Suprapubic skin (tissue), 4 donors: ENCODE measurements at places on chromosomes 3 and 15. TPM values are rescaled to one million over a fixed set of nuclear protein-coding genes. Genes with fewer than 3 reads are reported as not detected.

- no peaks in the 10 kb centered on the region for H3K27me3 ChIP-seq
- no peak overlapping the region for H3K4me3 ChIP-seq
- no peak overlapping the region for H3K27ac ChIP-seq
- no peaks in the 10 kb centered on the region for H3K36me3 ChIP-seq
These were observed 102.2 kb downstream of the DAPK2 start for GRCh38 chr15:63943829-63944680.

- no peaks in the 10 kb centered on the region for H3K36me3 ChIP-seq
- no peaks in the 10 kb centered on the region for H3K4me1 ChIP-seq
- DNase-seq: no peak
- no peak overlapping the region for H3K4me3 ChIP-seq
- H3K27ac ChIP-seq: no peak overlapping the region
These were observed 196.7 kb downstream of the PLCH1 start for GRCh38 chr3:155548195-155548594.

DNA sequence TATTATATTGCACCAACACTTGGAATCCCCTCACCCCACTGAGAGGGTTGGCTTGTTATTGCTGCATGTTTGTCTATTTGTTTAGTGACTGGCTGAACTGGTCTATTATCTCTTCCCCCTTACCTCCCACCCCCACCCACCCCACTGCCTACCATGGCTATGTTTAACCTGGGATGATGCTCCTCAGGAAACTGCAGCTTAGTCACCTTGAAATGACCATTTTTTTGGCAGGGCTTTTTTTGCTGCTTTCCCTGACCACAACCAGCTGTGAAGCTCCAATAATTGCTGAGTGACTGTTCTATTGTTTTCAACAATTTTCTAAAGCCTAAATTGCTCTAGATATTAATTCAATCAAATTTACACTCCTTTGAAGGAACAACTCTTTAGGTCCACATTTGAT, 137.9 kb upstream of the CADM2 start:
- no peaks in the 10 kb centered on the region for H3K36me3 ChIP-seq
- no peak overlapping the region for H3K4me3 ChIP-seq
- H3K27ac ChIP-seq: no peak overlapping the region
- H3K27me3 ChIP-seq: no peaks in the 10 kb centered on the region
- no peaks in the 10 kb centered on the region for H3K4me1 ChIP-seq

- no peak for DNase-seq
- no peaks in the 10 kb centered on the region for H3K27me3 ChIP-seq
- peaks cover 13% of the 10 kb centered on the region for H3K4me1 ChIP-seq
- H3K27ac ChIP-seq: no peak overlapping the region
- H3K36me3 ChIP-seq: no peaks in the 10 kb centered on the region
These were observed 51.9 kb upstream of the RPL32 start for GRCh38 chr3:12893247-12893646.

GRCh38 chr3:187629711-187630110, 40.5 kb downstream of the SST start:
- no peak for DNase-seq
- H3K36me3 ChIP-seq: no peaks in the 10 kb centered on the region
- no peaks in the 10 kb centered on the region for H3K27me3 ChIP-seq
- no peak overlapping the region for H3K4me3 ChIP-seq
- H3K27ac ChIP-seq: no peak overlapping the region
- no peaks in the 10 kb centered on the region for H3K4me1 ChIP-seq

DNA sequence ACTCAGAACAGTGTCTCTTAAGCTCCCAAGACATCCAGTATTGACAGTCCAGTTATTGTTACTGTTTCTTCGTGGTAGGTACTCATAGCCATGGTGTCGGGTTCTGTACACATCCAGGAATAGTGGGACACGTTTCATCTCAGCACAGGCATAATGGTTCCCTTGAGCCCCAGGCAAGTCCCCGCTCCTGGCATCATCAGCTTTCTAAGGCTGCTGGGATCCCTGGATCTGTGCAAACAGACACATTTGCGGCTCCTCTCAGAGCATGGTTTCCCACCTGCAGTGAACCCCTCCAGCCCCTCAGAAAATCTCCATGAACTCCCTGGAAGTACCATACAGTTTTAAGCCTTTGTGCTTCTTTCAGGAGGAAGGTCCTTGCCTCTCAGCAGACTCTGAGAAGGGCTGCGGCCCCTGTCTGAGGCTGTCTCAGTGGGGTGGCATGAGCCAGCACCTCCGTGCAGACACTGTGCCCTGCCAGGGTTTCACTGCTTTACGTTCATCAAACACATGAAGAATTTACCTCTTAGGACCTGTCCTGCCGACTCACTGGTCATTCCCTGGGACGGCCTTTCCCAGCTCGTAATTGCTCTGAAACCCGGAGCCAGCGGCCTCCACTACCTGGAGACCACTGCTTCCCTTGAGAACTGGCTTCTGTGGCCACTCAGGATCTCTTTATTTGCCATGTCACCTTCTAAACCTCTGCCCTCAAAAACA, 124.9 kb downstream of the LRRK1 start:
- H3K27me3 ChIP-seq: no peaks in the 10 kb centered on the region
- no peak overlapping the region for H3K27ac ChIP-seq
- no peaks in the 10 kb centered on the region for H3K4me1 ChIP-seq
- H3K4me3 ChIP-seq: no peak overlapping the region

DNA sequence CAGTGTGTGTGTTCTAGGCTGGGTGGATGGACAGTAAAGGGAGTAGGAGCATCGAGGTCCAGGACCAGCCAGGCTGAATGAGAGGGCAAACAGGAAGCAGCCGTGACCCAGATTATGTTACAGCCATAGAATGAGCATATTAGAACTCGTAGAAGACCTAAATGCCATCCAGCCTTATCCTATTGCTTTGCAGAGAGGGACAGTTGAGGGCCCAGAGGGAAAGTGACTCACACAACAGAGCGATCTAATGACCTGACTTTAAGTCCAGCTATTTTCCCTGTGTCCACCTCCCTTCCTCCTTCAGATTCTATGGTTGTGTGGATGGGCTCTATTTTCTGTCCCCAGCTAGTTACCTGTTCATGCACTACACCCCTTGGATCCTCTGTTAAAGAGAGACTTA, 634.1 kb upstream of the TBL1XR1 start:
- no peak overlapping the region for H3K4me3 ChIP-seq
- H3K4me1 ChIP-seq: peaks cover 22% of the 10 kb centered on the region
- H3K36me3 ChIP-seq: no peaks in the 10 kb centered on the region
- no peak overlapping the region for H3K27ac ChIP-seq

DNA sequence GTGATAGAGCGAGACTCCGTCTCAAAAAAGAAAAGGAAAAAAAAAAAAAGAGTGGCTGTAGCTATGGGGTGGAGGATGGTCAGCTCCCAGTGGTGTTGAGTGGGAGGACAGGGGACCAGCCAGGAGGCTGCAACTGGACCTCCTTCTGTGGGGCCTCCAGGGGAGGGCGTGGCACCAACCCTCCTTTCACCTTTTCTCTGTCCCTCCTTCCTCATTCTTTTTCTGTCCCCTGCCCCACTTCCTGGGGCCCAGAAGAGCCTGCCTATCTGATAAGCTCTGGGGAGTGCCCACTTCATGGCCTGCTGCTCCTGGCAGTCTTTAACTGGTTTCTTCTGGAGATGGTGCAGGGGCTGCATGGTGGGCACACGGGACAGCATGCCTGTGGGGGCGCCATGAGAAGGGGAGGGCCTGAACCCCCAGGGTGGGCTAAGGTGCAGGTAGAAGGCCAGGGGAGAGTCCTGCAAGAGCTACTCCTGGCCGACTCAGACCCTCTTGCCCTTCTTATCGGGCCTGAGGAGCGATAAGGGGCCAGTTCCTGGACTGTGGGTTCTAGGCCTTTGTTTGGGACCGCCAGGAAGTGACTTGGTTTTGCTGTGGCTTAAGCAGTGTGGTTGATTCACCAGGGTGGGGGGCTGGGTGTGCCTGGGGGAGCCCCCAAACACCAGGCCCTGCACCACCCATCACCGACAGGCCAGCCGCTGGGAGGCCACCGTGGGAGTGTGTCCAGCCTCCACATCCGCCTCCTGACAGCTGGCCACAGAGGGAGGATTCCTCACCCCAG, 49.4 kb upstream of the FLNB start:
- peak overlapping the region; percentile 41 for H3K27ac ChIP-seq
- H3K4me1 ChIP-seq: peaks cover 31% of the 10 kb centered on the region
- H3K4me3 ChIP-seq: no peak overlapping the region

- H3K4me1 ChIP-seq: peaks cover 28% of the 10 kb centered on the region
- peak overlapping the region; percentile 84 for H3K27ac ChIP-seq
- H3K4me3 ChIP-seq: peak overlapping the region; percentile 74
- peaks cover 42% of the 10 kb centered on the region for H3K27me3 ChIP-seq
- DNase-seq: no peak
These were observed 5.7 kb downstream of the PTH1R start for GRCh38 chr3:46883054-46883829.

GRCh38 chr3:14507757-14508504, 32.2 kb downstream of the GRIP2 start:
- no peak overlapping the region for H3K4me3 ChIP-seq
- H3K36me3 ChIP-seq: no peaks in the 10 kb centered on the region
- no peaks in the 10 kb centered on the region for H3K27me3 ChIP-seq
- H3K27ac ChIP-seq: no peak overlapping the region
- peaks cover 3% of the 10 kb centered on the region for H3K4me1 ChIP-seq

GRCh38 chr3:48077815-48078214, 61.6 kb upstream of the MAP4 start:
- H3K4me1 ChIP-seq: peaks cover 8% of the 10 kb centered on the region
- no peak overlapping the region for H3K4me3 ChIP-seq
- no peaks in the 10 kb centered on the region for H3K27me3 ChIP-seq
- H3K27ac ChIP-seq: no peak overlapping the region

DNA sequence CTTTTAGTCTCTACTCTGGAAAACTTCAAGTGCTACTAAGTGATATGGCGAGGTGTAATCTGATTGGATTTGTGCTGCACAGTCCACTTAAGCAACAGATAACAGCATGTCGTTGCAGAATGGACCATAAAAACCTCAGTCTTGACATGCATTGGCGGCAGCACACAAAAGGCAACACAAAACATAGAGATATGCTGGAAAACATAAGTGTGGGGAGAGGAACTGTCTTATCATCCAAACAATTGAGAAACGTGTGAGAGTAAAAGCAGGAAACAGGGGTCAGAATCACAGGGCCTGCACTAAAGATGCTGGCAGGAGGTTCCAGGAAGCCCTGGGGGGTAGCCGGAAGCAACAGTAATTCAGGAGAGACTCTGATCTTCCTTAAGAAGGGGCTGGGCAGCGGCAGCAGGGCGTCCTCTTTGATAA, 82.1 kb downstream of the CGNL1 start:
- H3K27ac ChIP-seq: no peak overlapping the region
- peaks cover 4% of the 10 kb centered on the region for H3K36me3 ChIP-seq
- H3K4me1 ChIP-seq: peaks cover 13% of the 10 kb centered on the region
- DNase-seq: no peak

DNA sequence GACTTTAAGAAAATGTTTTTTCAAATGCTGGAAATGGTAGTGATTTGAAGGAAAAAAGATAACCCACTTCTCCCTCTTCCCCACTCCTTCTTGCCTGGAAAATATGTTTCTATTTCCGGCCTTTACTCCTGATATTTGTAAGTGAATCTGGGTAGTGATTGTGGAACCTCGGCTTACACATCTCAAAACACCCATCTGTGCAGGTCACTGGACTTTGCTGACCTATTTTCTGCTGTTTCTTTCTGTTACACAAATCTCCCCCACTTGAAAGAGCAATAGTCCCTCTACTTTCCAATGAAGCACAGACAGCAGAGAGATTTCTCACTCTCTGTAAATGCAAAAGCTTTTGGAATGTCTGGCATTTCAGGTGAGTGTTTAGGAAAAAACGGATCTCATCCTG, 76.9 kb upstream of the ICE2 start:
- H3K36me3 ChIP-seq: no peaks in the 10 kb centered on the region
- peaks cover 29% of the 10 kb centered on the region for H3K4me1 ChIP-seq
- no peak for DNase-seq
- no peak overlapping the region for H3K27ac ChIP-seq
- no peaks in the 10 kb centered on the region for H3K27me3 ChIP-seq
- H3K4me3 ChIP-seq: no peak overlapping the region

- no peaks in the 10 kb centered on the region for H3K4me1 ChIP-seq
- H3K4me3 ChIP-seq: no peak overlapping the region
- H3K36me3 ChIP-seq: peaks cover 55% of the 10 kb centered on the region
- no peaks in the 10 kb centered on the region for H3K27me3 ChIP-seq
- no peak for DNase-seq
- H3K27ac ChIP-seq: no peak overlapping the region
These were observed 33.9 kb downstream of the DET1 start for GRCh38 chr15:88512601-88513000.

DNA sequence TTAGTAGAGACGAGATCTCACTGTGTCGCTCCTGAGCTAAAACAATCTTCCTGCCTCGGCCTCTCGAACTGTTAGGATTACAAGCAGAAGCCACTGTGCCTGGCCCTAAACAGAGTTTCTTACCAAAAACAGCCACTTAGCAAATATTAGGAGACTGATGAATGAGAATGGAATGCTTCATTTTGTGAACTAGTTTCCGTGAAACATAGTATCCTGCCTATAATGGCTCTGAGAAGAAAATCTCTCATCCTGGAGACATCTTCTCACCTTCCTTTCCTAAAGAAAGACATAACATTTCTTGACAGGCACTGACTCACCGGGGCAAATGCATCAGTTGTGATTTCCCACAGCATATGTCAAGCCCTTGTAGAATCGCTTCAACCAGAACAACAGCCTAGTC, 44.9 kb downstream of the GJD2 start:
- no peak overlapping the region for H3K4me3 ChIP-seq
- no peaks in the 10 kb centered on the region for H3K36me3 ChIP-seq
- peaks cover 3% of the 10 kb centered on the region for H3K27me3 ChIP-seq

- no peak overlapping the region for H3K27ac ChIP-seq
- DNase-seq: no peak
- H3K4me1 ChIP-seq: no peaks in the 10 kb centered on the region
- no peaks in the 10 kb centered on the region for H3K27me3 ChIP-seq
- H3K4me3 ChIP-seq: no peak overlapping the region
These were observed 30.1 kb upstream of the XIRP1 start for GRCh38 chr3:39222462-39222861.

DNA sequence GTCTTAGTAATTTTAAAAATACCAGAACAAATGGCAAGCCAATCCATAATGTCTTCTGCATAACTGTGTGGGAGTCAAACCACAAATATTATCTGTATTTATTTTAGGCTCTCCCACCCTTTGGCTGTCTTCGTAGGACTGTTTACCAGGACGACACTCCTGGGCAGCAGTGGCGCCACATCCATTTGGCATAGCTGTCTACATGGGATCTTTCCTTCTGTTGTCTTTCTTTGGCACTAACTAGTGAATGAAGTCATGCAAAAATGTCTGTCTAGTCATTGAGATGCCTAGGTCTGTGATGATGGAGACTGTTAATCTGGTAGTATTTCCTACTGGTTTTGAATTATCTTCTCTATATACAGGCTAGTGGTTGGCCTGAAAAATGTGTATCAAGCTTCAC, 54.0 kb upstream of the CHMP2B start:
- H3K4me1 ChIP-seq: no peaks in the 10 kb centered on the region
- H3K36me3 ChIP-seq: no peaks in the 10 kb centered on the region
- no peaks in the 10 kb centered on the region for H3K27me3 ChIP-seq
- H3K4me3 ChIP-seq: no peak overlapping the region
- DNase-seq: no peak

- peaks cover 40% of the 10 kb centered on the region for H3K27me3 ChIP-seq
- peak overlapping the region; percentile 73 for H3K27ac ChIP-seq
- H3K4me1 ChIP-seq: peaks cover 15% of the 10 kb centered on the region
- no peak for DNase-seq
These were observed 693 bp downstream of the RASGRP1 start for GRCh38 chr15:38563723-38564519.

GRCh38 chr3:17340693-17341092, 401.7 kb downstream of the TBC1D5 start:
- DNase-seq: no peak
- H3K36me3 ChIP-seq: no peaks in the 10 kb centered on the region
- no peak overlapping the region for H3K27ac ChIP-seq
- H3K27me3 ChIP-seq: no peaks in the 10 kb centered on the region

PLAAT1 gene
- total RNA-seq: 4.4 TPM

INTS14 gene
- total RNA-seq: 72.5 TPM

USP50 gene
- not detected for total RNA-seq

BCHE gene
- 5.9 TPM for total RNA-seq

SPATA12 gene
- total RNA-seq: not detected

PPP1R14D gene
- not detected for total RNA-seq

SLC24A5 gene
- total RNA-seq: 13.0 TPM

CYP8B1 gene
- not detected for total RNA-seq

FBXW12 gene
- total RNA-seq: not detected

GPR149 gene
- not detected for total RNA-seq
